NCI-H1105 (cell line): ENCODE measurements at places on chromosomes 16 and 17.

DNA sequence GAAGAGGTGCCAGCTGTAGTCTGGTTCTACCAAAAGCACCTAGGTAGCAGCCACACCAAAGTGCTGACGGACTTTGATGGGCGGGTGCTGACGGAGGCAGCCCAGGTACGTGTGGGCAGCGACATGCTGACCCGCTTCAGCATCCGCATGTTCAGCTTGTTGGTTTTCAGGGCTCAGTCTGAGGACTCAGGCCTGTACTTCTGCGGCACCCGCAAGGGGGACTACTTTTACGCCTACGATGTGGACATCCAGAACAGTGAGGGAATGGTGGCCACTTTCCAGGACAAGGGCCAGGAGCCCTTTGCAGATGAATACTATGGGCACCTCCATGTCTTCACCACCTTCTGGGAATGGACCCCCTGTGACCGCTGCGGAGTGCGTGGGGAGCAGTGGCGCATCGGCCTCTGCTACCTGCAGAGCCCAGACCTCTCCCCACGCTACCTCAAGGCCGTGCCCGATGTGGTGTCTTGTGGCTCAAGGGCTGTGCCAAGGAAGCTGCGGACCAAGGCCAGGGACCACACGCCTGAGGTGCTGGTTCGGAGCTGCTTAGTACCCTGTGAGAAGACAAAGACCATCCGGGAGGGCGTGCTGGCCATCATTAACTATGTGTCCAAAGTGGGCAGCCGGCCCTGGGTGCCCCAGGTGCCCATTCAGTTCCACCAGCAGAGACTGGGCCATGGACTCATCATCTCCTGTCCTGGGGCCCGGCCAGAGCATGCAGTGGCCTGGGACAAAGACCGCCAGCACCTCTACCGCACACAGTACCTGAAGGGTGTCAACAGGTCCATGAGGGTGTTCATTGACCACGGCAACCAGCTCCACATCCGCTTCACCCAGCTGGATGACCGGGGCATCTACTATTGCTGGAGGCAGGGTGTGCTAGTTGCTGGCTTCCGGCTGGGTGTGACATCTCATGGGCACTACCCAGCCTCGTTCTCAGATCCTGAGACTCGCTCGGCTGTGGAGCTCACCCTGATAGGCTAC, 5.0 kb upstream of the EFTUD2 start:
- DNase-seq, result no peak

DNA sequence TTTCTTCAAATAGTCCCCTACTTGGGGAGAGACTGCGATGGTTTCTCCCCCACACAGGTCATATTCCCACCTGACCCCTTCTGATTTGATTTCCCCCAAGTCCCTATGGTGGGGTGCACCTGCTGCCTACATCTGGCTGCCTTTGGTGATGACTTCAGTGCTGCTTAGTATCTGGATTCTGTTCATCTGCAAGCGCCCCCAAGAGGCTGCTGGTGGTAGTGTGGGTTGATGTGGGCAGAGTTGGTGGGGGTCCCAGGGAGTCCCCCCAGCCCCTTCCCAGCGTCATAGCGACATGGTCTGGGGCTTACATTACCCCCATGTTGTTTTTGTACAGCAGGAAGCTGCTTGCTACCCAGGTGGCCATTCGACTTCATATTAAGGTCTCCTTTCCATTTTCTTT, 99.2 kb downstream of the NTN1 start:
- DNase-seq, result no peak

DNA sequence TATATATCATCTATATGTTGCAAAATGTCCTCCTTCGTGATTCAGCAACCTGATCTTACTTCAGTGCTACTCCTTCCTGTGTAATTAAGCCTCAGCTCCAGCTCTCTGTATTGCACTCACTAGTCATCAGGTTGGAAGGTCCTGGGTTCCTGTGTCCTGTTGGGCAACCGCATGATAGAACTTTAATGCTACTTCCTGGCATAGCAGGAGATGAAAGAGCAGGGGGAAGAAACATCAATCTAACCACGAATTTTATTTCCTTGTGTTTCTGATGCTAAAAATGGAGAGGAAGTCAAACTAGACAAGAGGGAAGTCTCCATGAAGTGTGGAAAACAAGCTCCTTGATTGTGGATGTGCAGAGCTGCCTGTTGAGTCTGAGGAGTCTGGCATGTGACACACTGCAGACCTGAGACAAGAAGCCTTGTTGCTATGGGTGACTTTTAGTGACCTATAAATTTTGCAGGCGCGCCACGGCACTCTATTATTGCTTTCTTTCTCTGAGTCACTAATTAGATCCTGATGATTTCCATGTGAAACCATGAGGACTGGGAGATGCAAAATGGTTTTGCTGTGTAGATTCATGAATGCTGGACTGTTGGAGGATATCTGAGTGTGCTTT, 25.6 kb downstream of the IGSF6 start:
- no peak for DNase-seq

DNA sequence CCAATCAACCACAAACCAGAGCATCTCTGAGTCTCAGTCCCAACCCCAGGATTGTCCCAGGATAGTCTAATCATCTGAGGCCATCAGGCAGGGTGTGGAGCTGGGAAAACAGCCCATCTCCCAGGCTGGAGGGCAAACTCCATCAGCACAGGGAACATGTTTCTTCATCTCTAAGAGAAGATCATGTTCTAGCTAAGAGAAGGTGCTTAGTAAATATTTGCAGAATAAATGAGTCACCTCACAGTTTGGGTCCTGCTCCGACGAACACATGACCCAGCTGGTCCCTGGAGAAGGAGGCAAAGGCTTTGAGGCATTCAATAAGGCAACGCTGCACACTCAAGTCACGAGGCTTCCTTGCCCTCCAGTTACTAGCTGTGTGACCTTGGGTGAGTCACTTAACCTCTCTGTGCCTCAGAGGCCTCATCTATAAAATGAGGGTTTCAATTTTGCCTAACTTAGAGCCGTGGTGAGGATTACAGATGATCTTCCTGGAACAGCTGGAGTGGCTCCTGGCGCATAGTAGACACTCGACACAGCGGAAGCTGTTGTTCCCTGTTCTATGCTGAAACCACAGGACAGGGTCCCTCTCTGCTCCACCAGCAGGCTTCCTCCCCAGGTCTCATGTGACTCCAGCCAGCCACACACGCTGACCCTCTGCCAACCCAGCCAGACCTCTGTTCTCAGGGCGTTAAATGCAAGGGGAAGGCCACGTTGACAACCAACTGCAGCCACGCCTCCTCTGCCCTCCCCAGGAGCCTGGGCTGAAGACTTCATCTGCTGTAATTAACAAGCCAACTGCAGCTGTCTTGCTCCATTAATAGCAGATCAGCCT, 10.3 kb upstream of the RPL38 start:
- no peak for DNase-seq

DNA sequence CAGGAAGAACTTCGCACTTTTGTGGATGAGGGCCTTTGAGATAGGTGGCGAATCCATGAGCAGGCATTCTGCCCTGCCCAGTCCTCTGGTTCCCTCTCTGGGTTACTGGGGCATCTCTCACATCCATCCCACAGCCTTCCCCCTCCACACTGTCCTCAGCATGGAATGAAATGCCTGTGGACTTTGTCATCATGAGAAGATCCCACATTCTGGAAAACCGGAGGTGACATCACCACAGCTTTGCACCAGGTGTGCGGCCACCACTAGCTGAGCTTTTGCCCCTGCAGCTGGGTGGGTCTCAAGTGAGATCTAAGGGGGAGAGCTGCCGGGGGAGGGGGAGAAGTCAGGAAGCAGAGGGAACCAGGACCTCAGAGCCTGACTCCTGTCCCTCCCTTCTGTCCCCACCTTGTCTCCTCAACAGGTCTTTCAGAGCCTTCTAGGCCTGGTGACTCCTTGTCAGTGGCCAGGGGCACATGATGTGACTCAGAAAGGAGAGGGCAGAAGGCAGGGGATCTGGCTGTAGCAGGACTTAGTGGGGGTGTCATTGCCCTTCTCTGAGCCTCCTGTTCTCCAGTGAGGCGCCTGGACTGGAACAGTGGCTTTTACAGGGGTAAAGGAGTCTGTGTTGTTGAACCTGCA, 40.0 kb upstream of the DLX4 start:
- DNase-seq, result no peak

DNA sequence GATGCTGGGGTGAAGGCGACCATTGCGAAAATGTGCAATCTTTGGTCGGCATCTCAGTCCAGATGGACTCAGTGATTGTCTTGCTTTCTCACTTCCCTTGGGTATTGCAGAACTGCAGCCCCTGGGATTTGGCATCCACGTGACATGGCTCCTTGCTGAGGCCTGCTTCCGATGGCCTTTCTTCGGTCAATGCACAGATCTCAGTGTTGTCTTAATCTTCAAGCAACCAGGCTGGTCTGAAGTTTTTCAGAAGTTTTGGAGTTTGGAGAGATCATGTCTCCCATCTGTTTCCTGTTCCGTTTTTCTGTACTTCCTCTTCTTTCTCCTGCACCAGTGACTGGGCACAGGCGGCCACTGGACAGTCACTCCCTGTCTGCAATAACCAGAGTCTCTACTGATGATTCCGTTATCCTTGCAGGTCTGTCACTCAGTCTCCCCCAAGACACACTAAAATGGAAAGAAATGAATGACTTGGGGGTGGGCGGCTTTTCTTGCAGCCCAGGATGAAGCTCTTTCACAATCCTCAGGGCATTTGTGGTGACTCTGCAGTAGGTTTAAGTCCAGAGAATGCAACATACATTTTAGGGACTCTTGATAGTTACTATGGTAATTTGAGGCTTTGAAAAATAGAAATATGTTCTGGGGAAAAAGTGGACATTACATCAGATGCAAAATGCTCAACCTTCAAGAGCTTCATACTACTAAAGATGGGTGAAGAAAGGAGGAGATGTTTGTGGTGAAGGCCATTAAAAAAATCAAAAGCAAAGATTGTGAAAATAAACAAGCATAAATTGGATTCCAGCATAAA, 106.3 kb upstream of the ZFHX3 start:
- DNase-seq, result no peak

- DNase-seq, result no peak
These were observed 18.0 kb downstream of the CD7 start for GRCh38 chr17:82299452-82299851.

DNA sequence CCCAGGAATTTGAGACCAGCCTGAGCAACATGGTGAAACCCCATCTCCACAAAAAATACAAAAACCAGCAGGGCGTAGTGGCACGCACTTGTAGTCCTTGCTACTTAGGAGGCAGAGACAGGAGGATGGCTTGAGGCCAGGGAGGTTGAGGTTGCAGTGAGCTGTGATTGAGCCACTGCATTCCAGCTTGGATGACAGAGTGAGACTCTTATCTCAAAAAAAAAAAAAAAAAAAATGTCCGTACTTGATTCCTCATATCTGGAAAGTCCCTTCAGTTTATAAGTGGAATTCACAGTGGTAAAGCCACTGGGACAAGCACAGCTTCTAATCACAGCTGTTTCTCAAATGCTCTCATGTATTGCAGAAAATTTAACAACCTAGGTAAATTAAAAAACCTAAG, 78.6 kb upstream of the CREBBP start:
- no peak for DNase-seq
